CD4-positive, alpha-beta T cell treated with Interleukin-4 for 4 hours (primary cell): ENCODE measurements at places on chromosomes 13 and 19.

GRCh38 chr19:51026554-51026831 is at the start of gene KLK11:
Gene KLK11 (minus strand): TSS chr19:51026616. CDS start chr19:51025631, 985 bp downstream.
- no peak for DNase-seq

GRCh38 chr19:20503476-20503875 is 62.1 kb downstream of the ZNF737 start:
- no peak for DNase-seq

- DNase-seq, result peak; percentile 58
These were observed 767 bp upstream of the GADD45B start for GRCh38 chr19:2475018-2475701.

- DNase-seq, result no peak
These were observed 86.2 kb downstream of the MAP4K1 start for GRCh38 chr19:38531515-38531914.

GRCh38 chr13:76387566-76387965 is 498.6 kb downstream of the KCTD12 start:
- DNase-seq, result no peak

- DNase-seq, result no peak
These were observed 14.9 kb downstream of the ZIC5 start for GRCh38 chr13:99956473-99957349.

DNA sequence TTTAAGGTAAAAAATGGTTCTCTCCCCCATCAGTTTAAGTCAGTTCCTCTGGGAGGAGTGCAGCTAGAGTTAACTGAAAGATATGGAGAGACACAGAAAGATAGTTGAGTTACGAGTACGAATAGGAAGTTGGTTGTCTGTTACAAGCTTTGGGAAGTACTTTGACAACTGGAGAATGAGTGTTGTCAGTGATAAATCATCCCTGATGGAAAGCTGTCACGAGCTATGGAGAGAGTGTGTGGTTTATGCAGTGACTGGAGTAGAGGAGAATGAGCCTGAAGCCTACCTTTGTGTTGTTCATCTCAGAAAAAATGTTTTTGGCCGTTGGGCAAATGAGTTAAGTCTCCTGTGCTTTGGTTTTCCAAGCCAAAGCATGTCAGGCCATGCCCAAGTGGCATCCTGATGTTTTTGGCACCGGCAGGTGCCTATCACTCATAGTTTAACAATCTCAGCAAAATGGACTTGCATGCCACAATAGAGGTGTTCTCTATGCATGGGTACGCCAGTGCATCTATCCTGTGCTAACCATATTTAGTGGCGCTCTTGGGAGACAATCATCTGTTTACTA is 350.2 kb downstream of the IRS2 start:
- DNase-seq, result no peak

- DNase-seq, result no peak
These were observed 8.5 kb downstream of the PLEKHA4 start for GRCh38 chr19:48859711-48860572.

GRCh38 chr13:67792151-67792676 is 562.1 kb upstream of the PCDH9 start:
- no peak for DNase-seq
